ENCODE measurements at places on chromosomes 16 and 17.

- no peak for DNase-seq
These were observed 37.7 kb upstream of the LCMT1 start for GRCh38 chr16:25073854-25074253.

GRCh38 chr16:46796764-46797269 is 34.2 kb downstream of the C16orf87 start:
- DNase-seq = no peak

- no peak for DNase-seq
These were observed 13.1 kb upstream of the LASP1NB start for GRCh38 chr17:38912221-38912813.

DNA sequence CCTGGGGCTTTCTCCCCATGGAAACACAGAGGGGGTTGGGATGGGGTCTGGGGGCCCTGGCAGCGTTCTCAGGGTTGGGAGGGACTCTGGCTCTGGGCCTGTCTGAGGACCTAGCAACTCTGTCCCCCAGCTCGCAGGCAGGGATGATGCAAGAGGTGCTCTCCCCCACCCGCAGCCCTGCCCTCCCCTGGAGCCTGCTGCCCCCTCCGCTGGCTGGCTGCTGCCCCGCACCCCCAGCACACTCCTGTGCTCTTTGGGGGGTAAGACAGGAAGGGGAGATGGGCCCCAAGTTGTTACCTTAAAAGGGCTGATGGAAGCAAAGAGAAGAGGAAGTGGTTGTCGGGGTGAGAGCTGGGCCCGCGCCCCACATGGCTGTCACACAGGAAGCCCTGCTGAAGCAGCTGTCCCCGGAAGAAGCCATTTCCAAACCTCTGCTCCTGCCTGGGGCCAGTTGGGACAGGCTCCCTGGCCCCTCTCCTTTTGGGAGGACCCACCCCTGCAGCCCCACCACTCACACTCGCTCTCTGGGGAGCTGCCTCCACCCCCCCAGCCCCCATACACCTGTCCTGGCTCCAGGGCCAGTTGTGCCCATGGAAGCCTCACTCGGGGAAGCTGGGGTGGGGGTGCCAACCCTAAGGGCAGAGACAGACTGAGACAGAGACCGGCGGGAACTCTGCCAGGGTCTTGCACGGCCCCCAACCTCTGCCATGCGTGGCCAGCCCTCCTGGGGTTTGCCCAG is 2.5 kb downstream of the CORO1A start:
- DNase-seq = peak; percentile 87

DNA sequence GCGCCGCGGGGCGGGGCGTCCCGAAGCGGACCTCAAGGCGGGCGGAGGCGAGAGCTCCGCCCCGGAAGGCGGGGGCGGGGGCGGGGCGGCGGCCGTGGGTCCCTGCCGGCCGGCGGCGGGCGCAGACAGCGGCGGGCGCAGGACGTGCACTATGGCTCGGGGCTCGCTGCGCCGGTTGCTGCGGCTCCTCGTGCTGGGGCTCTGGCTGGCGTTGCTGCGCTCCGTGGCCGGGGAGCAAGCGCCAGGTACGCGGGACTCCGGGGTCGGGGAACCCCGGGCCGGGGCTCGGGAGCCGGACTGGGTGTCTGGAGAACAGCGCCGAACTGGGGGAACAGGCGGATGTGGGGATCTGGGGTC is at the start of gene TNFRSF12A:
Gene TNFRSF12A, plus strand, starts transcription at position 122 of the 357 bp plus-strand sequence. Its CDS starts 30 bp downstream, at position 152.
- peak; percentile 72 for DNase-seq

DNA sequence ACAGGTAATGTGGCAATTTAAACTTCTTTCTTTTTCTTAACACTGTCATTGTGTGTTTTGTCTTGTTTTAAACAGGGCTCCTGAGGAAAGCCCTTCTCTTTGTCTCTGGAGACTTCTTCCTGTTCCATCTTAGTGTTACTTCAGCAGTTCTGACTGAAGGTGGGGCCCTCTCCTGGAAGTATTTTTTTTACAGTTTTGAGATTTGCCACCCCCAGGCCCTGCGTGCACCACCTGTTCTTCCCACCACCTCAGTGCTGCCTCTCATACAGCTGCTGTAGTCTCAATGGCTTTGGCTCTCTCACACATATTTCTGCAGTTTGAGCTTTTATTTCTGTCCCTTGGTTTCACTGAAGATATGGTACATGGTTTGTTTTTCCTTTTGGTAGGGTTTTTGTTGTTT is 52.5 kb upstream of the ALDH3A1 start:
- no peak for DNase-seq

- DNase-seq = no peak
These were observed 206.1 kb downstream of the ABCC12 start for GRCh38 chr16:47949714-47950113.

- no peak for DNase-seq
These were observed 48.8 kb downstream of the PITPNM3 start for GRCh38 chr17:6507535-6507934.

GRCh38 chr17:16924696-16925440 is 47.0 kb downstream of the TNFRSF13B start:
- no peak for DNase-seq

DNA sequence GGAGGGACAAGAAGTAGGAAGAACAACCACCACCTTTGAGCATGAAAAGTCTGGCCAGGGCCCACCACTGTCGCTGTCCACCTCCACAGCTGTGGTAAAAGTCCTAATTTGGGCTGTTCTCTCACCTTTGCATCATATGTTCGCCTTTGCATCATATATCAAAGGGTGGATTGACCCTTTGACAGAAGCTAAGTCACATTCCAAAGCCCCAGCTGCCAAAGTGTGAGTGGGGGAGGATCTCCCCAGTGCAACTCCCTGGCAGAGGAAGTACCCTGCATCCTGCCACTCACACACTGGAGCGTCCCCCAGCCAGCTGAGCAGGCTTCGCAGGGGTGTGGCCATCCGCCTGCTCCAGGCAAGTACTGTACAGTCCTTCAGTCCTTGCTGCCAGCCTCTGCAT is 12.7 kb upstream of the SPECC1 start:
- DNase-seq = no peak

DNA sequence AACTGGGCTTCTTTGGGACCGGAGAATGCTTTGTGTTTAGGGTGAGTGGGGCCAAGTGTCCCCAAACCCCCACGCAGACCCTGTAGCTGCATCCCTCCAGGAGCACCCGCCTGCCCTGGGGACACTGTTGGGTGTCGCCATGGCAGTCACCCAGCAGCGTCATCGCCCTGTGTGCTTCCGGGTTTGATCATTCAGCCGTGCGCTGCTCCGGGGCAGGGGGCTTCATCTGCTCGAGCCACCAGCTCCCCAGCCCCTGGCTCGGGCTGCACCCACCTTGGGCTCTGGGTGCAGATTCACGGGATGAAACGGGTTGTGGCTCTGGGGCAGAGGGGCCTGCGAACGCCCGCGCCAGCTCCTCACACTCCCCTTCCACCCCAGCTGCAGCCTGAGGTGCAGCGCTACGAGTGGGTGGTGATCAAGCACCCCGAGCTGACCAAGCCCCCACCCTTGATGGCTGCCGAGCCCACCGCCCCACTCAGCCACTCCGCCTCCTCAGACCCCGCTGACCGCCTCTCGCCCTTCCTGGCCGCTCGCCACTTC is 13.8 kb upstream of the ATP6V0C start:
- no peak for DNase-seq

DNA sequence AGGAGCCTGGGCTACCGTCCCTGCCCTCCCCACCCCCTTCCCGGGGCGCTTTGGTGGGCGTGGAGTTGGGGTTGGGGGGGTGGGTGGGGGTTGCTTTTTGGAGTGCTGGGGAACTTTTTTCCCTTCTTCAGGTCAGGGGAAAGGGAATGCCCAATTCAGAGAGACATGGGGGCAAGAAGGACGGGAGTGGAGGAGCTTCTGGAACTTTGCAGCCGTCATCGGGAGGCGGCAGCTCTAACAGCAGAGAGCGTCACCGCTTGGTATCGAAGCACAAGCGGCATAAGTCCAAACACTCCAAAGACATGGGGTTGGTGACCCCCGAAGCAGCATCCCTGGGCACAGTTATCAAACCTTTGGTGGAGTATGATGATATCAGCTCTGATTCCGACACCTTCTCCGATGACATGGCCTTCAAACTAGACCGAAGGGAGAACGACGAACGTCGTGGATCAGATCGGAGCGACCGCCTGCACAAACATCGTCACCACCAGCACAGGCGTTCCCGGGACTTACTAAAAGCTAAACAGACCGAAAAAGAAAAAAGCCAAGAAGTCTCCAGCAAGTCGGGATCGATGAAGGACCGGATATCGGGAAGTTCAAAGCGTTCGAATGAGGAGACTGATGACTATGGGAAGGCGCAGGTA is 762 bp downstream of the CDK12 start:
- DNase-seq = no peak

GRCh38 chr17:1650731-1651558 is 1.3 kb upstream of the RILP start:
- no peak for DNase-seq

GRCh38 chr16:85418978-85419491 is 194.1 kb upstream of the GSE1 start:
- DNase-seq = no peak

DNA sequence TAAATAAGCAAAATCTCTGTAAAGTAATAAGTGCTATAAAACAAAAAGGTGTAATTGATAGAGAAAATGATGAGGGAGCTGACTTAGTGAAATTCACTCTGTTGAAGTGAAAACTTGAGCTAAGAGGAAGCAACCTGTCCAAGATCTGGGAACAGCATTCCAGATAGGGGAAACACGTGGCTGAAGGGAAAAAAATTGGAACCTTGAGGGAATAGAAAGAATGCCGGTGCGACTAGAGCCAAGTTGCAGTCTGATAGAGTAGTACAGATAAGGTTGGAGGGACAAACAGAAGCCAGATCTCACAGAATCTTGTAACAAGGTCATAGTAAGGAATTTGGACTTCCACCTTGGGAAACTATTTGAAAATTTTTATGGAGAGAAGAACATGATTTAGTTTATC is 623 bp upstream of the DDX52 start:
- no peak for DNase-seq

- DNase-seq = peak; percentile 5
These were observed 38.6 kb downstream of the SYNRG start for GRCh38 chr17:37570527-37571093.

- peak; percentile 16 for DNase-seq
These were observed 149.9 kb upstream of the PLCG2 start for GRCh38 chr16:81629034-81629802.

- no peak for DNase-seq
These were observed 2.8 kb upstream of the NTN3 start for GRCh38 chr16:2468233-2468724.
